Cardiac fibroblast (primary cell): ENCODE measurements at places on chromosomes 5 and 9.
A peak's percentile ranks its signal among the peaks of the same experiment; 100 is the strongest.

GRCh38 chr9:80061096-80061495 lies 489.3 kb downstream of the TLE4 start:
- DNase-seq: peak; percentile 56

DNA sequence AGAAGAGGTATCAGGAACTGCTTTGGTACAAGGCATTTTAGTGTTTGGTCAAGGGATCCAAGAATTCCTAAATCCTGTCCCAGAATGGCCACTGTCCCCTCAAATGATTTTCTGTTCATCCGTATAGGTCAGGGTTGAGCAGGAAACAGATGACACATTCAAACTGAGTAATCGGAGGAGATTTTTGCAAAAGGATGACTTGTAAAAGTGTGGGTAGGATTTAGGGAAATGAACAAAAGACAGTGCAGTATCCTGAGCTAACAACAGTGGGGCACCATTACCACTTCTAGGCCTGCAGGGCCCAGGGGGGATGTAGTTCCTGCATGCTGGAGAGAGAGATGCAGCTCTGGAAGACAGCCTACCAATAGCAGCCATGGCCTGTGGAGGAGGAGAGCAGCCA lies 290.1 kb downstream of the ZSWIM6 start:
- no peak for DNase-seq

DNA sequence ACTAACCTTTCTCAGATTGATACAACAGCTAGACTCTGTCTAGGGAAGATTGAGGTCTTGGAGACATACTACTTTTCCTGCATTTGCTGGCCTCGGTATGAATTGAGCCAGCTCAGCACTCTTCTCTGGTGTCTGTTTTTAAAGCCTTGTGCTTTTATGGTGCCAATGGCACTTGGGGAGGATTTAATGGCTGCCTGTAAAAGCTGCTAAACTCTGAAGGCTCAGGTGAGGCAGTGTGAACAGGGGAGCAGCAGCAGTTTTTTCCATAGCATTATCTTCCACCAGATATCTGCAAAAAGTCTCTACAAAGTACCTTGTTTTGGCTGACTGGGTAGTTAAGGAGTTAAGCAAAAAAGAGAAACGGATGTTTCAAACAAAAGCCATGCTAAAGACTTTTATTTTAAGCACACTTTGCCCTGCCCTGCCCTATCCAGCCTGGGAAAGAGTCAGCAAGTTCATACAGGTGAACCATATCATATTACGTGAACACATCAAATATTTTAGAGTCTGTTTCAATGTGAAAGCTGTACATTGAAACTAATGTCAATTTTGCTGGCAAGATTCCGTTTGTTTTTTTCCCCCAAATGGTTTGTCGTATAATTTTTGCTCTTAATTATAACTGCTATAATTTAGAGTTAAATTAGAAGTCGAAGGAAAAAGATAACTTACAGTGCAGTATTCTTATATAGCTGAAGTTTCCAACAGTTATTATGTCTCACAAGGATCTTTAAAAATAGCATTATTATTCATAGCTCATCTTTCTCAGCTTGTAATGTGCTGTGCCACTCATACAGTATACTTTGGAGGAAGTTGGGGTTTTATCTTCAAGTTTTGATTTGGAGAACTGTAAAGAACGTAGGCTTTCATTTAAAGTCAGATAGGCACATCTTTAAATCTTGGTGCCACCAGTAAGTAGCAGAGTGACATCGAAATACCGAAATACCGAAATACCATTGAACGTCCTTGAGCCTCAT lies 424.1 kb upstream of the CD180 start:
- DNase-seq: no peak

- DNase-seq: no peak
These were observed 127.7 kb downstream of the GCNT1 start for GRCh38 chr9:76586390-76587314.

GRCh38 chr9:9846557-9846956 lies 766.2 kb downstream of the PTPRD start:
- no peak for DNase-seq

GRCh38 chr9:129093602-129094386 lies 12.9 kb downstream of the DOLPP1 start:
- DNase-seq: no peak

- DNase-seq: no peak
These were observed 335.0 kb downstream of the DNAH5 start for GRCh38 chr5:13609504-13609903.

- peak; percentile 88 for DNase-seq
These were observed 36.7 kb downstream of the NFIB start for GRCh38 chr9:14277244-14277643.

DNA sequence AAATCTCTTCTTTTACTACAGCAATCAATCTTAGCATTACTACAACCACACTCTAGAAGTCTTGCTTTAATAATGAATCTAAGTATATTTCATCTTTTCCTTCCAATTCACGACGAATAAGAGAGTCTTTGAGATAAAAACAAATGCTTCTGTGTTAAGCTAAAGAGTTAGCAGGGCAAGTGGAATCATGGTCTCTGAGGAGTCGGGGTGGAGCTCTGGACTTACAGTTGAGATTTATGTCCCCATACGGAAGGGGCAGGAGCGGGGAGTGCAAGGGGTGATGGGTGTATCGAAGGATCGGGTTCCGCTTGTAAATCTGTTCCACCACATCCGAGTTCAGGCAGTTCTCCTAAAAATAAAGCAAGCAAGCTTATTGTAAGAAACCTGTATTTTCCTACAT lies 59.0 kb upstream of the RETREG1 start:
- DNase-seq: no peak

- DNase-seq: peak; percentile 27
These were observed 51.1 kb downstream of the FNIP1 start for GRCh38 chr5:131745703-131746102.

DNA sequence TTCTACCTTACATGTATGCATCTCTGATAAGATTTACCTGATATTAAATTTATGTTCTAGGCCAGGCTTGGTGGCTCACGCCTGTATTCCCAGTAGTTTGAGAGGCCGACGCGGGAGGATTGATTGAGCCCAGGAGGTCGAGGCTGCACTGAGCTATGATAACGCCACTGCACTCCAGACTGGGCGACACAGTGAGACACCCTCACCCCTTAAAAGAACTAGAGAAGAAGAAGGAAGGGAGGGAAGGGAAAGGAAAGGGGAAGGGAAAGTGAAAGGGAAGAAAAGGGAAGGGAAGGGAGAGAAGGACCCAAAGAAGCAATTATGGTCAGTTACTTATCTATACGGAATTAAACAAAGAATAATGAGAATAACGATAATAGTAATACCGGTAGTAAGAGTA lies 1.2 kb upstream of the RFK start:
- DNase-seq: no peak

GRCh38 chr9:129615407-129616285 lies 5.3 kb downstream of the C9orf50 start:
- DNase-seq: no peak

DNA sequence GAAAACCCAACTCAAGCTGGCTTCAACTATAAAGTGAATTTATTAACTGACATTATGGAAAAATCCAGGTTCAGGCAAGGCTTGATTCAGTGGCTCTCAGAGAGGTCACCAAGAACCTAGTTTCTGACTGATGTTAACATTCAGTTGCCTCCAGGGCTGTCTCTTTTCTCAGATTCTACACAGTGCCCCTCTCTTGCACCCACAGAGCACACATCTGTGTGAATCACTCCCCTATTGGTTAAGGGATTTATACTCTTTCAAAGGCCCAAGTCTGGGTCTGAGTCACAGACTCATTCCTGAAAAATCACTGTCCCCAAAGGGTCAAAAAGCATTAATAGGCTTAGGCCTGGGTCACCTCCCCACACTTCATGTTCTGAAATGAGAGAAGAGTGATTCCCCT lies 6.2 kb upstream of the HAVCR2 start:
- DNase-seq: no peak

DNA sequence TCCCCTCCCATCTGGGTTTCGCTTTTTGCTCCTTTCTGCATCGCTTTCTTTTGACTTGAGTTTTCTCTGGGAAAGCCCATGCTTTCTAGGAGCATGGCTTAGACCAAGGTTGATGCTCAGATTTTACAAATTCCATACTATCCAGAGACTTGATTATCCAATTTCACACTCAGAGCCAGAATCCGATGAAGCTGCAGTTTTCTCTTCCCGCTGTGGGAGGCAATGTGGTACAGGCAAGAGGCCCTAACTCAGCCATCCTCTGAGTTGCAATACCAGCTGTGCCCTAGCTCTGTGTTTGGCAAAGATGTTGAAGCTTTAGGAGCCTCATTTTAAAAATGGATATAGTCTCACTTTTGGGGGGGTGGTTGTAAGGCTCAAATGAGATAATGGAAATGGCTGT lies 85.1 kb downstream of the BRINP1 start:
- no peak for DNase-seq

DNA sequence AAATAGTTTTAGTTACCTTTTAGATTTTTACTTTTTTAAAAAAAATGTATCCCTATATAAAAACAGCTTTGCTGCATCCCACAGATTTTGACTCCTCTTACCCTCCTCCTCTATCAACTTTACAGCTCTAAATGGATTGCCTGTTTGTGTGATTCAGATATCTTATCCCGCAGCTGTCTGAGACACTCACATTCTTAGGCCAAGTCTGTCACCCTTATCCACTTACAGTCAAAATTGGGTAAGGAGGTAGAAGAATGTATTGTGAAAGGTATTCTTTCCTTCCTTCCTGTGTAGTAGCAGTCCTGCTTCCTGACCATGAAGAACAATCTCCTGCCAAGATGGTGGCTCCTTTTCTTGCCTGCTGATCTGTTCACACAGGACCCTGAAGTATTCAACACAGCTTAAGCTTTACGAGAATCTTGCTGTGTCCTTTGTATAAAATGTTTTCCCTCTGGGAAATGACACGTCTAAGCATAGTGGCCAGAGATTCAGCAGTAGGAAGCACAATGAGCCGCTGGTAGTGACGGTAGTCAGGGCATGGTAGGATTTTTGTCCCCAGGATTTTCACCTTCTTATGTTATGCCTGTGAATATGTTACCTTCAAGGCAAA lies 67.7 kb upstream of the ST8SIA4 start:
- no peak for DNase-seq

DNA sequence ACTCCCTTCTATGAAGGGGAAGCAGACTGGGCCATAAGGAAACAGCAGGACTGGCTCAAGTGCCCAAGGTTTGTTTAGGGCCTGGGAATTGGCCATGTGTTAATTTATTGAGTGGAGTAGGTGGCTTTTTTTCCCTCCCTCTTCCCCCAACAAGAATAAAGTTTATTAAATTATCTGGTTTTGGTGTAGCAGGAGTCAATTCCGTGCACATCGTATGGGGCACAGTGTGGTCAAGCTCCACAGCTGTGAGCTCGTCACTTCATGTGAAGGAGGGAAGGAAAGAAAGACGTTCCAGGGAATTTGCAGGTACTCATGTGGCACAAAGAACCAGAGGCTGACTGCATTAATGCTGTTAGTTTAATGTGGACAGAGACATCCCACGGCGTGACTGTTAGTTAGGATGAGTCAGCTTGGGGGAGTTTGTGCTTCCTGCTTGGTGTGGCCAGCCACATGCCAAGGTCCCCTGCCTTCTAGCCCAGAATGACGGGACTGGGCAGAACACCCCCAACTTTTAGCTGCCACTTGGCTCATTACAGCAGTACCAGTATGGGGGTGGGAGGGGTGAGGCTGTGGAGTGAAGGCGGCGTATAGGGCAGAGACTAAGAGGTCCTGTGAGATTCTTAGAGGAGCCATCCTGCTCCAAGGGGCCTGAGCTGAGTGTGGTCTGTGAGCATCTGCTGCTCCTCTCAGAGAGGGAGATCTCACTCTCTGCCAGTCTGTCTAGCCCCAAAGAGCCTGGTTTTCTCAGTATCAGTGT lies 33.2 kb downstream of the CSF1R start:
- DNase-seq: peak; percentile 83

- peak; percentile 82 for DNase-seq
These were observed 57.1 kb upstream of the ZBED3 start for GRCh38 chr5:77143998-77144836.

DNA sequence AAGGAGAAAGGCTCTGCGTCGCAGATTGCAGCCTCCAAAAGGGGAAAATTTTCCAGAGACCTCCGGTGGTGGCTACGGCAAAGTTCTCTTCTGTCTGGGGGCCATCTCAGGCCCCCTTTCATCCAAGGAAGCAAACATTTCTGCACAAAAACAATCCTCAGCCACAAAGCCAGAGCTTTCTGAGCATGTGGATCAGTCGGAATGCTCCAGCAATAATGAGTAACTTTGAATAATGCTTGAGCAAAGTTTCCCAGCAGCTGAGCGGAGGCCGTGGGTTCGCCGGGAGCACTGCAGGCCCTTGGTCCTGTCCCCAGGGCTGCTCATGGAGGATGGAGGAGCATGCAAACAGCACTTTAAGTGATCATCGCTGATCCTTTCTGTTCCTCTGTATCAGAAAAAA lies 60.2 kb upstream of the UNC5A start:
- no peak for DNase-seq

- no peak for DNase-seq
These were observed 325.0 kb downstream of the ARHGEF28 start for GRCh38 chr5:73950912-73951430.

DNA sequence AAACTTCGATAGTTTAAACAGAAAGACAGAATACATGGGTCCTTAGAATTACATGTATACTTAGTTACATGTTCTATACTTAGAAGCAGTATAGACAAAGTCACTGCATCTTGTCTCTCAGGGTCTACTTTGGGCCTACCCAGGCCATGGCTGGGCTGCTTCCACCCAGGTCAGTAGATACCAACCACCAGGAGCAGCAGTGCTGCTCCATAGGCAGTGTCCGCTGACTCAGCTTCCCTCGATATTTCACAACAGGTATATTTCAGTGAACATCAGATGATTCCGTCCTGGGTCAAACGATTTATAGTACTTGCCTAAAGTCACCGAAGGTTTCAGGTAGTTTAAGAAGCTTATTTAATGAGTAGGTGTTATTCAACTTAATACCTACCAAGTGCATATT lies 18.0 kb downstream of the IARS1 start:
- peak; percentile 30 for DNase-seq

- no peak for DNase-seq
These were observed 61.5 kb upstream of the SYNPO start for GRCh38 chr5:150578781-150579461.

DNA sequence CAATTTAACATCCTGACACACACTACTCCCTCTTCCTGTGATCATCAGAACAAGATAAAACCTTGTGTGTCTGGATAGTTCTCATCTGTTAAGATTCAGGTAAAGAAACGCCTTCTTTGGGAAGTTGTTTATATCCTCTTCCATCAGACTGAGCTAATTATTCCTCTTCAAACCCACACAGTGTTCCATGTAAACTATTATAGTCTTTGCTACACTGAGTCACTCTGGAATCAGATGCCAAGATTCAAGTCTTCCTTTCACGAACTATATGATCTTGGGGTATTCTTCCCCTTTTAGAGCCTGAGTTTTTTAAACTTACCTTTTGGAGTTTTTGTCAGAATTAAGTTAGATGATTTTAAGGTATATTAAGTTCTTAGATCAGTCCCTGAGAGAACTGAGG lies 2.0 kb downstream of the OR1J1 start:
- DNase-seq: no peak

DNA sequence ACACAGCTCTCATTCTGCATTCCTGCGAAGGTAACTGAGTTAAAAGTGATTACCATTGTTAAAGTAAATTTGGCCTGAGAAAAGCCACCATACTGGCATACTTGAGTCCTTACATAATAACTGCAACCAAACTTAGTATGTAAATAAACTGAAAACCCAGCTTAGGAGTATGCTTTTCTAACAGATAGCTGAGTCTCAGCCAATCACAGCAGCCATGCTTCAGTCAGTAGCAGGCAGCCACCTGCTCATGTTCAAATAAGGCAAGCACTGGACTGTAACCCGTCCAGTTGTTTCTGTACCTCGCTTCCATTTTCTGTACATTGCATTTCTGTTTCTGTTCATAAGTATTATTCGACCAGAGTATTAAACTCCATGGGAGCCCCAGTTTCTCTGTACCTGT lies 58.6 kb downstream of the GCNT4 start:
- no peak for DNase-seq

GRCh38 chr5:157180374-157181264 lies at the start of gene ITK:
Gene ITK (plus strand): TSS chr5:157180840. CDS start chr5:157180978, 138 bp downstream.
- no peak for DNase-seq

- no peak for DNase-seq
These were observed 156.5 kb downstream of the PSAT1 start for GRCh38 chr9:78453450-78453849.
